Stomach (tissue), 19 donors: ENCODE measurements at places on chromosomes 13 and 19. TPM values are rescaled to one million over a fixed set of nuclear protein-coding genes. Genes with fewer than 3 reads are reported as not detected.

The PALM gene
- 12.0 TPM for polyA plus RNA-seq

The ZNF274 gene
- polyA plus RNA-seq, result 5.9 TPM

The STARD13 gene
- 6.7 TPM for polyA plus RNA-seq

The ZNF837 gene
- polyA plus RNA-seq, result 2.4 TPM

The PARP4 gene
- 14.3 TPM for polyA plus RNA-seq

The STAP2 gene
- polyA plus RNA-seq, result 70.8 TPM

The ATP4B gene
- polyA plus RNA-seq, result 143 TPM

The CHMP2A gene
- 235 TPM for polyA plus RNA-seq

The HRC gene
- 0.83 TPM for polyA plus RNA-seq

The KISS1R gene
- polyA plus RNA-seq, result not detected

The CYP2A7 gene
- polyA plus RNA-seq, result not detected

The ZNF541 gene
- polyA plus RNA-seq, result 0.08 TPM

The MEIOSIN gene
- not detected for polyA plus RNA-seq

The DACH1 gene
- 0.81 TPM for polyA plus RNA-seq

The PABPC3 gene
- 0.08 TPM for polyA plus RNA-seq

The RAB3A gene
- polyA plus RNA-seq, result 2.2 TPM

The CYP4F22 gene
- polyA plus RNA-seq, result 0.35 TPM

The PRR22 gene
- polyA plus RNA-seq, result 4.7 TPM

The ZNF575 gene
- polyA plus RNA-seq, result 0.65 TPM

The CEACAM3 gene
- 0.31 TPM for polyA plus RNA-seq

The IL17D gene
- 0.65 TPM for polyA plus RNA-seq

The ADAMTSL5 gene
- 5.6 TPM for polyA plus RNA-seq

The SBK2 gene
- polyA plus RNA-seq, result not detected

The IRS2 gene
- 3.7 TPM for polyA plus RNA-seq

The ZNF444 gene
- polyA plus RNA-seq, result 44.7 TPM

The THAP8 gene
- 4.7 TPM for polyA plus RNA-seq

The FGF9 gene
- 0.25 TPM for polyA plus RNA-seq

The ZNF77 gene
- 2.3 TPM for polyA plus RNA-seq
